GM23248 (cell line): ENCODE measurements at places on chromosomes 2 and 18. TPM values are rescaled to one million over a fixed set of nuclear protein-coding genes. Genes with fewer than 3 reads are reported as not detected.

- DNase-seq = peak; percentile 65
- H3K27me3 ChIP-seq = no peaks in the 10 kb centered on the region
- no peaks in the 10 kb centered on the region for H3K4me1 ChIP-seq
- H3K36me3 ChIP-seq = no peaks in the 10 kb centered on the region
Measured at GRCh38 chr2:232327105-232328031, 51.2 kb upstream of the ALPP start.

- H3K4me3 ChIP-seq = no peak overlapping the region
- H3K4me1 ChIP-seq = no peaks in the 10 kb centered on the region
- H3K36me3 ChIP-seq = no peaks in the 10 kb centered on the region
- DNase-seq = no peak
Measured at GRCh38 chr2:64504774-64505720, 19.1 kb upstream of the AFTPH start.

- DNase-seq = no peak
- H3K27me3 ChIP-seq = no peaks in the 10 kb centered on the region
- H3K4me3 ChIP-seq = no peak overlapping the region
- H3K27ac ChIP-seq = no peak overlapping the region
- no peaks in the 10 kb centered on the region for H3K4me1 ChIP-seq
Measured at GRCh38 chr2:104788742-104789455, 65.0 kb upstream of the POU3F3 start.

GRCh38 chr2:30877833-30878232 lies 70.6 kb upstream of the CAPN13 start:
- DNase-seq = no peak
- H3K27me3 ChIP-seq = peaks cover 11% of the 10 kb centered on the region; the same call in 1 of the 2 replicates
- H3K36me3 ChIP-seq = no peaks in the 10 kb centered on the region
- no peak overlapping the region for H3K27ac ChIP-seq
- H3K4me3 ChIP-seq = no peak overlapping the region

Gene CFC1
- not detected in 2 replicates for total RNA-seq

Gene NLRC4
- not detected in 2 replicates for total RNA-seq
